Stimulated activated CD8-positive, alpha-beta memory T cell treated with anti-CD3 and anti-CD28 coated beads, Interleukin-15, amount 100 ng/mL, for 1 hour (primary cell): ENCODE measurements at places on chromosomes 13 and 19.

GRCh38 chr19:30558793-30559192 lies 186.6 kb downstream of the ZNF536 start:
- DNase-seq, result no peak

DNA sequence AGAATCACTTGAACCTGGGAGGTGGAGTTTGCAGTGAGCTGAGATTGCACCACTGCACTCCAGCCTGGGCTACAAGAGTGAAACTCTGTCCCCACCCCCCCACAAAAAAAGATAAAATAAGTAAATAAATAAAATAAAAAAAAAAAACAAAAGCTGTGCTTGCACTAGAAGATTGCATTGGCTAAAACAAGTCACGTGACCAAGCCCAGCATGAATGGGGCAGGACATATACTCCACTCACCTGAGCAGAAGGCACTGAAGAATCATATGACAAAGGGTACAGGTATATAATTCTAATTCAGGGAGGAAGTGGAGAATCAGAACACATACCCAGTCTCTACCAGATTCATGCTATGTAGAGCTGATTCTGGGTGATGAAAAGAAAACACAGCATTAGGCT lies 36.6 kb downstream of the CYP4F22 start:
- no peak for DNase-seq

DNA sequence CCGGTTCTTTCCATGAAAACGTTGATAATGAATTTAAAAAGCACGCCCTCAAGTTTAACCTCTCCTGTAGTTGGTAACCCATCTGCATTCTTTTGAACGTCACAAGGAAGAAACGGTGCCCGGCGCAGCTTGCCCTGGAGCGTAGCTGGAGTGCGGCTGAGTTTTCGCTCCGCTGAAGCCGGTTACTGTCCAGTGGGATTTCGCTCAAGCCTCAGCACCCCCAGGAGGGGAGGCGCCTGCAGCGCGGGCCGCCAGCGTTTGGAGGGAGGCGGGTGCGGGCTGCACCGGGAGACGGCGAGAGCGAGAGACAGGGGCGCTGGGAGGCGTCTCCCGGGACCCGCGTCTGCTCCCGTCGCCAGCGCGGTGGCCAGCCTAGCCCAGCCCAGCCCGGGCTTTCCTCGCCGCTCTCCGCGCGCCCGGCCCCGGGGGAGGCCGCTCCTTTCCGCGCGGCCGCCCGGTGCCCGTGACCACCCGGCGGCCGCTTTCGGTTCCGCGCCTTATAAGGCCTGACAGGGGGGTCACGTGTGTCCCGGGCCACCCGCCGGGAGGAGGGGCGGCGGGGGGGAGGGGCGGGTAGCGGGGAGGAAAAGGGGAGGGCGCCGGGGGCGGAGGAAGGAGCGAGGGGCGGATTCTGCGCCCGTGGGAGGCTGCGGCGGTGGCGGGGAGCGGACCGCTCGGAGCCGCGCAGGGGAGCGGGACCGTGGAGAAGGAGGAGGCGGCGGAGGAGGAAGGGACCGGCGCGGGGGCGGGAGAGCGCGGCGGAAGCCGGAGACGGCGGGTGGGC lies 8.3 kb upstream of the DGKH start:
- DNase-seq, result peak; percentile 77

GRCh38 chr19:38812841-38813320 lies at the start of gene LGALS4:
Gene LGALS4, minus strand, starts transcription at chr19:38812945. Its CDS starts 59 bp downstream, at chr19:38812886.
- DNase-seq, result no peak

- no peak for DNase-seq
Measured at GRCh38 chr13:113550453-113550852, 34.1 kb upstream of the TFDP1 start.

GRCh38 chr19:3369337-3370213 lies 3.2 kb downstream of the NFIC start:
- no peak for DNase-seq

DNA sequence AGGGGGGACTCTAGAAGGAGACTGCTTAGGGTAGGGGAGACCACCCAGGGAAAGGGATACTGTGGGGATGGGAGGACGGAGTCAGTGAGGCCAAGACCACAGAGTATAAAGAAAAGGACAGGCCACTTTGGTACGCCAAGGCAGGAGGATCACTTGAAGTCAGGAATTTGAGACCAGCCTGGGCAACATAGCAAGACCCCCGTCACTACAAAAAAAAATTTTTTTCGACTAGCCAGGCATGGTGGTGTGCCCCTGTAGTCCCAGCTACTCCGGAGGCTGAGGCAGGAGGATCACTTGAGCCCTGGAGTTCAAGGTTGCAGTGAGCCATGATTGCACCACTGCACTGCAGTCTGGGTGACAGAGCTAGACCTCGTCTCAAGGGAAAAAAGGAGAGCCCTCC lies 6.6 kb downstream of the IFNL3 start:
- DNase-seq, result no peak

DNA sequence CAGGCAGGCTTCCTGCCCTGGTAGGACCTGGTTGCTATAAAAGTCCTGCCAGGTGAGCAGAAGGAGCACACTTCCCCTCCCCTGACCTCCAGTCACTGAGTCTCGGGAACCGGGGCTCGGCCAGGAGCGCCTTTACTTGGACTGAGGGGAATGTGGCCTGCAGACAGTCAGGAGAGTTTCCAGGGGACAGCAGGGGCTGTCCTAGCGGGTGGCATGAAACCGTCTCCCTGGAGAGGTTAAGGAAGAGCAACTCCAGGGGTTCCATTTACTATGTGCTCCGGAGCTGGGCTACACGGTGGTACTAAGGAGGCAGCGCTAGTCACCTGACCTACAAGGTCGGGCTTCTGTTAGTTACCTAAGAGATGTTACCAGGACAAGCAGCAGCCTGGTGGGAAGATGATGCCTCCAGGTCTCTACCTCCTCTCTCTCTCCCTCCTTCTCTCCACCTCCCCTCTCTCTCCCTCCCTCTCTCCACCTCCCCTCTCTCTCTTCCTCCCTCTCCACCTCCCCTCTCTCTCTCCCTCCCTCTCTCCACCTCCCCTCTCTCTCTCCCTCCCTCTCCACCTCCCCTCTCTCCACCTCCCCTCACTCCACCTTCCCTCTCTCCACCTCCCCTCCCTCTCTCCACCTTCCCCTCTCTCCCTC lies 4.1 kb upstream of the CNOT3 start:
- no peak for DNase-seq

DNA sequence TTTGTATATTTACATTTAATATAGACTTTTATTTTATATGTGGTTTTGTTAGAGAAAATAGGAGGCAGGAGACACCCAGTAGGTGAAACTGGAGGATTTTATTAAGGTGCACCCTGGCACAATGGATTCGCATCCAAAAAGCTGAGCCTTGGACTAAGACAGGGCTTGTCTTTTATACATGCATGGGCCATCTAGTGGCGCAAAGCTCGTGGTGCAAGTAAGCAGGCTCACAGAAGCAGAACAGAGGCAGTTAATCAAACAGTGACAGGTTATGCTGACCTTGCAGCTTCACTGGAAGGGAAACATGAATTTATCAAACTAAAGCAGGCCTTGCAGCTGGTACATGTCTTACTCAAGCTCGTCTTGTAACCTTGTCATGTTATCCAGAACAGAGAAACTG lies 58.8 kb upstream of the ZNF681 start:
- no peak for DNase-seq

DNA sequence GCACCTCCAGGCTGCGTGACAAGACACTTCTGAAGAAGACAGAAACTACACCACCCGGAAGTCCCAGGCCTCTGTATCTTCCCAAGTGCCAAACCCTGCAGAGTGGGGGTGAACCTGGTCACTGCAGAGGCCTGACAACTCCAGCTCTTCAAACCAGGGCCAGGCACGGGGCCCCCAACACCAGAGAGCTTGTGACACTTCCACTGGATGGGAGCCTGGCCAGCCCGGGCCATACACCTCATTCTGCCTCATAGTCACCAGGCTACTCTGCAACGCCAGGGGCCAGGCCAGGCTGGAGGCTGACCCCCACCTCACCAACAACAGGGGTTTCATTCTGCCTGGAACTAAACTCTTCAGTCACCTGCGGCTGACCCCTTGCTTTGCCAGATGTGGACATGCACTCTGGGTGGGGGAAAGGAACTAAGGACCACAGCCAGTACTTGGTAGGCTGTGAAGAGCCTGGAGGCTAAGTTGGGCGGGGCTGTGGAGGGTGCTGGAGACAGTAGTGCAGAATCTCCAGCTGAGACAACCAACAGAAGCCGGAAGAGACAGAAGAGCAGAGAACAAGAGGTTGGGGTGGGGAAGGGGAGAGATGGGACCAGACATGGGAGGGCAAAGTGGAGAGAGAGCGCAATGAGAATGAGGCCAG lies 23.0 kb downstream of the TUBA3C start:
- DNase-seq, result no peak

DNA sequence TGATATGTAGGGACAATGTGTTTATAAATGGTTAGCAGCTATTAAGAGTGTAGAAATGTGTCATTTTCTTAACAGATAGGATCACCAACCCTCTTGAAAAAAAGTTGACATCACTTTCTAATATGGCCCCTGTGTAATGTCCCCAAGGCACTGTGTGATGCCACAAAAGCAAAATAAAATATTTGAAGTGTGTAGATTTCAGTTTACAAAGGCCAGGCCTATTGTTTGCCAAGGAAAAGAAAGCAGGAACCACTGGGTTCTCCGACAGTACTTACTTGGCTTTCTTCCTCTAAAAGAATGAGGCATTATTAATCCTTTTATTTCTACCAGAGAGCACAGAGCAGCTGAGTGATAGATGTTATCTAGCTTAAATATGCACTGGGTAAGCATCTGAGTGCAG lies 10.5 kb upstream of the GJA3 start:
- DNase-seq, result no peak

- no peak for DNase-seq
Measured at GRCh38 chr19:41601771-41602170, 25.1 kb downstream of the CEACAM4 start.

GRCh38 chr13:51000571-51001260 lies 91.1 kb downstream of the RNASEH2B start:
- DNase-seq, result no peak

GRCh38 chr13:35978607-35979316 lies 152.4 kb downstream of the DCLK1 start:
- DNase-seq, result no peak

- no peak for DNase-seq
Measured at GRCh38 chr13:109985871-109986450, 199.6 kb upstream of the IRS2 start.

DNA sequence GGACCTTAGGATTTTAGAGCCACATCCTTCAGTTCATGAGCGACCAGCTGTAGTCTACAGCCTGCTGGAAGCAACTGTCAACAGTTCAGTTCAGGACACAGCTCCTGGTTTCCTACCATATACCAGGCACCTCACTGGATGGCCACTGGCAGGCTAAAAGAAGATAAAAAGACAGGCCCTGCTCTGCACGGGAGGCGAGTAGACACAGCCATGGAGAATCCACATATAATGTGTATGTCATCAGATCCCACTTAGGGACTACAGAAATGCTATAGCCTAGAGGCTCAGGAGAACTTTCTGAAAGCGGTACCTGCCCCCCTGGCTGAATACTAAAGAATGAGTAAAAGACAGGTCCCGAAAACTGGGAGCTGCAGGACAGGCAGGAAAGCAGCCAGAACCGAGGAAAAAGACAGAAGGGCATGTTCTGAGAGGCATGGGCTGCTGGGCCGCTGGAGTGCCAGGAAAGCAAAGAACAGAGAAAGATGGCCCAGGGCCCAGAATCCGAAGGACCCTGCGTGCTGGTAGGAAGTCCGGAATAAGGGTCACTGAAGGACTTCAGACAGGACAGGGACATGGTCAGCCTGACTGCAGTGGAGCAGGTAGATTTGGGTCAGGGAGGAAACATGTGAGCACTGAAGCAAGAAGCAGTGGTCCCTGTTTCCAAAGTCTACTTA lies 23.5 kb downstream of the DZIP1 start:
- no peak for DNase-seq

GRCh38 chr19:1618157-1619093 lies 13.2 kb upstream of the UQCR11 start:
- DNase-seq, result no peak

- no peak for DNase-seq
Measured at GRCh38 chr19:31408460-31409124, 59.4 kb upstream of the TSHZ3 start.

DNA sequence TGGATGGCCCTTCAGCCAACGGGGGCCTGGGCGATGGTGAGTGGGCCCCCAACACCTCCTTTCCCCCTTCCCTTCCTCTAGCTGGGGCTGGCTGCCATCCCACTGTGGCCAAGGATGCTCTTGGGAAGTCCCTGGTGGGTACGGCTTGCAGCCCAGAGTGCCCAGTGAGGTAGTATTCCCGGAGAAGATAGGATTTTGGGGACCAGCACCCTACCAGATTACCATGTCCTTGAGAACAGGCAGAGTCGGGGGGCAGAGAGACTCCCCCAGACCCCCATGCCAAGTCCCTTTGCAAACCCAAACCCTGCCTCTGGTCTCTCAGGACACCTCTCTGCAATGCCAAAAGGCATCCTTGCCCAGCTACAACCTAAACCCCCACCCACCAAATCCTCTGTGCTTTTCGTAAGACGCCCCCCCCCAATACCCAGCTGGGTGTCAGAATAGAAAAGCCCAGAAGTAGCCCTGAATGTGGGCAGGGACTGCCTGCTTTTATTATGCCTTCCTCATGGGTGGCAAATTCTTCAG lies 1.7 kb downstream of the HIF3A start:
- no peak for DNase-seq

DNA sequence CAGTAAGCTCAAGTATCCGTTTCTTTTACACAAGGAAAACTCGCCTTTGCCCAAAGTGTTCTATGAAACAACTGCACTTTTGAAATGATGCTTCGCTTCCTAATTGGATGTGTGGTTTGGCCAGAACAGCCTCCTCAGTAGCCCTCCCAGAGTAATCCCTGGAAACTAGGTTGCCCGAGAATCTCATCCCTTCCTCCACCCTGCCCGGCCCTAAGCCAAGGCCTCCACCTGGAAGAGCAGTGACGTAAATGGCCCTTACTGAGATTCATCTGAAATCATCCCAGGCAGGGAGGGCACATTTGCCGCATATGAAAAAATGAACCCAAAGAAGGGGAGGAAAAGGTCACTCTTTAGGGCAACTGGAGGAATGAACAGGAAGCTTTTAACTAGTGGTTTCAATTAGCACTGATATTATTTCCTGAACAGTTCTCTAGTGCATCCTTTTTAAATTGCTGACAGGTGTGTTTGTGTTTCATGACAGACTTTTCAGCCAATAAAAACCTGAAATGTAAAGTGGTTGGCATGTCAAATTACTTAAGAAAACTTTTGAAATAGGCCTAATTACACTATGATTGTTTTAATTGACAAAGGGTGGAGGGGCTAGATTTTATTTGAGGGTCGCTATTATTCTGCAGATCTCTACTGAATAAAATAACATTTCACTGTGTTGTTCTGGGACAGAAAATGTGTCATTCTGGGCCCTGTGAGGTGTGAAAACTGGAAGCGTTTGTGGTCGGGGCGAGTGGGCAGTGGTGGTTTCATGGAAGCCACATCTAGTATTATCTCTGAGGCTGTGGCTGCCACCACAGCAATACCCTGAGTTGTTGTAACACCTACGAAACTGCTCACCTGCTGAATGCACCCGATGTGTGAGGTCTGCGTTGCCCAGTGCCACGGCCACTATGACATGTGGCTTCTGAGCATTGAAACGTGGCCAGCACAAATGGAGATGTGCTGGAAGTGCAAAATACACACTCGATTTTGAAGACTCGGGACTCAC lies 112.1 kb downstream of the ZIC5 start:
- no peak for DNase-seq

- DNase-seq, result no peak
Measured at GRCh38 chr13:38514575-38514974, 164.9 kb downstream of the UFM1 start.
